Neural progenitor cell (in vitro differentiated cells): ENCODE measurements at places on chromosomes 1 and 21.
A peak's percentile ranks its signal among the peaks of the same experiment; 100 is the strongest.

DNA sequence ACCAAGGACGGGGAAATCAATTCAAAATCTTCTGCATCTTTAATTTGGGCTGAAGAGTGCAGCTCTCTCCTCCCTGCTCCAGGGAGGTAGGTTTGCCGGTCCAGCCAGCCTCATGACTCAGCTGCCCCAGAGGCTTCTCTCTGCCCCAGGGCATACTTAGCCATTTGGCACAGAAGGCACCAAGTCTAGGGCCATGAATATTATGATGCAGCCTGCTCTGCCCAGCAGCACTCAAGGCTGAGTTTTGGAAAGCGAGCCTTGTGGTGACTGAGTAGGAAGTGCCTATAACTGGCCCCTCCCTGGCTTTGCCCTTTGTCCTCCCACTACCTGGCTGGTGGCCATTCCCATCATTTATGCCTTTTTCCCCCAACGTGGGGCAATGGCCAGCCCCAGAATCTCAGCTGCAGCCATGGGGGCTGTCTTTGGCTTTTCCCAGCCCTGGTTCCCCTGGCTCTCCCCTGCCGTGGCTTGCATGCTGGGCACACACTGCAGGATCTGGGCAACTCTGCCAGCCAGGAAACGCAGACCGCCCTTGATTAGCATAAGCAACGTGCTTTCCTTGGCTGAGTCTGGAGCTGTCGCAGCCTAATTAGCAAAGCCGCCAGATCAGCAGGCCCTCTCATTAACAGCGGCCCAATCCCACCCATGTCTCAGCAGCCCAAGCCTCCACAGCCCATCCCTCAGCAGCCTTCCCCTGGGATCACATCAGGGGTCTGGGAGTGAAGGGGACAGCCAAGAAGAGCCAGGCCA is 258.6 kb upstream of the TMEM51 start:
- peak; percentile 37 for DNase-seq

GRCh38 chr1:209597499-209597898 is 14.0 kb downstream of the CAMK1G start:
- no peak for DNase-seq

DNA sequence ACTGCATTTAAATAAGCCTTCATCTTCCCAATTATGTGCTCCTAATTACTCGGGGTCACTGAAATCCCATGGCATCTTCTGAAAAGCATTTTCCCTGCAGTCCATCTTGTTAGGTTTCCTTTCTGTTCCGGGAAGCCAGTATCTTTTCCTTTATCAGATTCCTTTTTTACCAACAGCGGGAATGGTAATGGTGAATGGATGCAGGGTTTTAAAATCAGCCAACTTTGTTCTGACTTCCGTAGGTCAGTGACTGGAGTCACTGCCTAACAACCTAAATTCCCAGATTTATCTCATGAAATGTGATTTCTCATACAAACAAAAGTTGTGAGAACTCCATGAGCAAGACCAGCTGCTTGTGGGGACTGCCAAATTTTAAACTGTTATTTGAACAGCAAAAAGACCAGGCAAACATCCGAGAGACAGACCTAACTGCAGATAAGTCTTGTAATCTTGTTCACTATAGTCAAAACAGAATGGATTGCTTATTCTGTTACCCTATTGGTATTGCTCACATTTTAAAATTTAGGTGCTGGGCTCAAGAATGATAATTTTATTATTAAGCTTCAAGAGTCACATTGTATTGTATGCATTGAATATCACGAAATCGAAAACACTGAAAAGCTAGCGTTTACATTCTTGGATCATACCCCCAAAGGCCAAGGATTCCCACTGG is 1.2 kb upstream of the RWDD3 start:
- DNase-seq, result no peak

GRCh38 chr21:16047904-16048303 is 318.1 kb downstream of the USP25 start:
- DNase-seq, result no peak

- no peak for DNase-seq
Measured at GRCh38 chr1:202579806-202580205, 130.4 kb downstream of the SYT2 start.

- DNase-seq, result no peak
Measured at GRCh38 chr21:32713726-32714125, 14.1 kb downstream of the SYNJ1 start.

GRCh38 chr1:196464480-196464941 is 143.7 kb downstream of the KCNT2 start:
- DNase-seq, result no peak

GRCh38 chr1:169834869-169835268 is 40.2 kb upstream of the METTL18 start:
- no peak for DNase-seq

DNA sequence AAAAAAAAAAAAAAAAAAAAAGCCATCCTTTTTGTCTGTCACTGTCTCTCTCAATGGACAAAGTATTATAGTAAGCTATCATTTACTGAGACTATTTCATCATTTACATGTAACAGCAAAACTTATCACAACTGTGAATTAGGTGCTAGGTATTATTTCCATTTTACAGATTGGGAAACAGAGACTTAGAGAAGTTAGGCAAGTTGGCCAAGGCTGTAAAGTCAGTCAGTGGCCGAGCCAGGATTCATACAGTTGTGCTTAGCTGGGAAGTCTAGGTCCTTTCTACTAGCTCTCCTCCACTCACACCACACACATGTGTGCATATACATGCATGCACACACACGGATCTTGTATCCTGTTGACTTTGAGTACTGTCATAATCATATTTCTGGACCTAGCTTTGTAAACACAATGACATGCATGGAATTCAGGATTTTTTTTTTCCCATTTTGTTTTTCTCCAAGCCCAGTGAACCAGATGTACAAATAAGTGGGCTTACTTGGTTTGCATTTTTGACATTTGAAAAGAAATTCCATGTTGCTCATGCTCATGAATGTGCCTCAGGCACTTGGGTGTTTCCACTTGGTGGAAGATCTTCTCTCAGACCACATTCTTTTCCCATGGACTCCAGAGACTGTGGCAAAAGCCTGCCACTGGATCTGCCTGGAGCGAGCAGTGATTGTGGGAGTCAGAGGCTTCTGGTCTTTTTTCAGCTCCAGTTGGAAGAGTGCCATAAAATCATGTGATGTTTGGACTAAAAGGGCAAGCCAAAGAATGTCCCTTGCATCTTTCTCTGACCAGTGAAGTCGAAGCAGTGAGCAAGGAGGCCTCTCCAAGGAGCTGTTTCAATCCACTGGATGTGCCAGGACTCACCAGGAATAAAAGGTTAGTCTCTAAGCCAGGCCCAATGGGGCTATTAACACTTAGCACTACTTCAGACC is 61.7 kb upstream of the DNAJC6 start:
- DNase-seq, result no peak

DNA sequence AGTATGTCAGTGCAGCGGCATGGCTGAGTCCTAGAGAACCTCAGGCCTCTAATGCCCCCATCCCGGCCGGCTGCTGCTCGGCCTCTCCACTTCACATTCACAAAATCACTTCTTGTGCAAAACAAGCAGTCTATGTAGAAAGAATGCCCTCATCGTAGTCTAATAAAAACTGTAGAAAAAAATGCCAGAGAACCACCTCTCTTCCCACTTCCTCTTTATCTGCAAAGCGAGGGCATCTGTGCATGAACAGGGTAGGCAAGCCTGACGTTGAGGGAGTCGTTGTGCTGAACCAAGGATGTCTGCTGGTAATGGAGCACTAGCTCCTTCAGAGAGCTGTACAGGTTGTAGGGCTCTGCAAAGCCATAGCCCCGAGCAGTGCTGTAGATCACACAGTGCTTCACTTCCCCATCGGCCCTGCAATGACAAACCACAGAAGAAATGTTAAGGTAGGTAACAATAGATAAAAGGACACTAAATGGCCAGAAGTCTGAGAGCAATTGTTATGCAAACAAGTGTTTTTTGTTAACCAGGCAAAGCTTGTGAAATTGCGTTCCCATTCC is 88.9 kb downstream of the PIK3R3 start:
- DNase-seq, result no peak

DNA sequence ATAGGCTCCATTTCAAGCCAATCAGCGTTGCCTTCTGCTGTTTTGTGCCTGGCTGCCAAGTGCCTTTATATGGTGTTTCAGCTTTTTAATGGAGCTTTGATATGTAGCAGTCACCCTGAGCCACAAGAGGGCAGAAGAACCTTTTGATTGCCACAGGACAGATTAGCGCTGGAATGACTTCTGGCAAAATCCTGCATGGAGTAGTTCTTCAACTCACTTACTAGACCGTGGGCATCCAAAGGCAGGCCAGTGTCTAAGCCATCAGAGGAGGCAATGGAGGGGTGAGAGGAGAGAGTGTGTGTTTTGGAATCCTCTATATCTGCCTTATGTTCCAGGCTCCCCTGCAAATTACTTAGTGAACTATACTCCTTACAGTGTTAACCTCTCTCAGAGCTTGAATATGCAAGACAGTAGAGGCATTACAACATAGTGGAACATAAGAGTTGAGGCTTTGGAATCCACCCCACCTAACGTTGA is 56.2 kb downstream of the ST3GAL3 start:
- peak; percentile 88 for DNase-seq

DNA sequence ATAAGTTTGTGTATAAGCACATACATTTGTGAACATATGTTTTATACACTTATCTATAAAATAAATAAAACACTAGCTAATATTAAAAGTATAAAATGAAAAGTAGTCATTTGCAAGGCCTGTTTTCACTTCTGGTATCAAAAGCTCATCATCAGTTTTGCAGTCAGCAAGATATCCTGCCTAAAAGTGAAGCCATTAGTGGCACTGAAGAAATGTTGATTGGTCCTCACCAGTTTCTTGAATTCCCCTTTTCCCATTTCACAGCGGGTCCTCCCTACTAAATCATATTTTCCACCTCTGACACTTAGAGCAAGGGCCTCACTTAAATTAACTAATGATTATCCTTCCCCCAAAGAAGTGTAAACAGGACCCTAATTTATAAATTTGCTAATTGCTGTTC is 6.7 kb downstream of the TBX15 start:
- DNase-seq, result no peak

DNA sequence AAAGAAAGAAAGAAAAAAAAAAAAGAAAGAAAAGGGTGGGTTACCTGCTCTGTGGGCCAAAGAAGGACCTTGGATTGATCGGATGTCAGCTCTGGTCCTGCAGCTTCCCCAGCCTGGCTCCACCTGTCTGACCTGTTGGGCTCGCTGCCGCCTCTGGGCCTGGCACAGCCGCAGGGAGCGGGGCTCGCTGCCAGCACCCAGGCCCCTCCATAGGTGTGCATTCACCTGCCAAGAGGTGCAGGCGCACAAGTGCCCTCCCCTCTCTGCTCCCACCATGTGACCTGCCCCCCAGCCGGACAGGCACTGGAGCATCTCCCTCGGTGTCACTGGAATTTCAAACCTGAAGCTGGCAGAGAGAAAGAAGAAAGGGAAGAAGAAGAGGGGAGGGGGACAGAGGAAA is 33.1 kb upstream of the GPR157 start:
- no peak for DNase-seq

DNA sequence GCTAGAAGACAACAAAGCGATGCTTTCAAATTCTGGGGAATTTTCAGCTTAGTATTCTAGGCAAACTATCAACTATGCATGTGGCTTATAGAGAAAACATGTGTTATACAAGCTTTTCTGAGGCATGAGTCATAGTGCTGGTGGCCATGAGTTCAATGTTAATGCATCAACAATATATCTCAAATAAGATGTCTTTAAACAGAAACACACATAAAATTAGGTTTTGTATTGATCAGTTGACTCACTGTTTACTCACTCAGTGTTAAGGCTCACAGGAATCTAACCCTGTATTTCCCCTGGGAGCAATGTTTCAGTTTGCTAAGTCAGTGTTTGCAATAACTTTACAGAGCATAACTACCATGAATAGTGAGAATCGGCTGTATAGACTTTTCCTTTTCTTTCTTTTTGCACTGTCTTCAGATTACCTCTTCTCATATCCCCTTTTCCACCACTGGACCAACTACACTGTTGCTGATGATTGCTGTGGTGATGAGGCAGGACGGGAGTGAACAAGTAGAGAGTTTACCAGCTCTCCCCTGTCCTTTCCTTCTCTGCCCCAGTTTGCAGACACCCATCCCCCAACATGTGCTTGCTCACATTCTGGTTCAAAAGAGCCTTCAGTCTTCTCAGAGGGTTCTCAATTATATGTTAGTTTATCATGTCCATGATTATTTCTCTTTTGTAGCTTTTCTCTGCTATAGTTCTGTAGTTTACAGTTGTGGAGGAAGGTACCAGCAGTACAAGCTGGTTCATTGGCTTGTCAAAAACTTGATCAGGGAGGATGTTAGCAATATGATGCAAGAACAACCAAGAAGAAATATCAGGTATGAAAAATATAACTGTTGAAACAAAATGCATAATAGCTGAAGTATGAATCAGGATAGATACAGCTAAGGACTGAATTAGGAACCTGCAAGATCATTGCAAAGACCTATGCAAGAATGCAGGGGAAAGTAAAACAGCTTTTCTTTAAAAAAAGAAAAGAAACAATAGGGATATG is 23.9 kb downstream of the CD2 start:
- no peak for DNase-seq

- DNase-seq, result no peak
Measured at GRCh38 chr1:66867501-66867900, 57.2 kb downstream of the DNAI4 start.

GRCh38 chr1:152348447-152348846 is 11.4 kb downstream of the FLG2 start:
- DNase-seq, result no peak

GRCh38 chr1:224528900-224529299 is 87.2 kb upstream of the CNIH3 start:
- no peak for DNase-seq

DNA sequence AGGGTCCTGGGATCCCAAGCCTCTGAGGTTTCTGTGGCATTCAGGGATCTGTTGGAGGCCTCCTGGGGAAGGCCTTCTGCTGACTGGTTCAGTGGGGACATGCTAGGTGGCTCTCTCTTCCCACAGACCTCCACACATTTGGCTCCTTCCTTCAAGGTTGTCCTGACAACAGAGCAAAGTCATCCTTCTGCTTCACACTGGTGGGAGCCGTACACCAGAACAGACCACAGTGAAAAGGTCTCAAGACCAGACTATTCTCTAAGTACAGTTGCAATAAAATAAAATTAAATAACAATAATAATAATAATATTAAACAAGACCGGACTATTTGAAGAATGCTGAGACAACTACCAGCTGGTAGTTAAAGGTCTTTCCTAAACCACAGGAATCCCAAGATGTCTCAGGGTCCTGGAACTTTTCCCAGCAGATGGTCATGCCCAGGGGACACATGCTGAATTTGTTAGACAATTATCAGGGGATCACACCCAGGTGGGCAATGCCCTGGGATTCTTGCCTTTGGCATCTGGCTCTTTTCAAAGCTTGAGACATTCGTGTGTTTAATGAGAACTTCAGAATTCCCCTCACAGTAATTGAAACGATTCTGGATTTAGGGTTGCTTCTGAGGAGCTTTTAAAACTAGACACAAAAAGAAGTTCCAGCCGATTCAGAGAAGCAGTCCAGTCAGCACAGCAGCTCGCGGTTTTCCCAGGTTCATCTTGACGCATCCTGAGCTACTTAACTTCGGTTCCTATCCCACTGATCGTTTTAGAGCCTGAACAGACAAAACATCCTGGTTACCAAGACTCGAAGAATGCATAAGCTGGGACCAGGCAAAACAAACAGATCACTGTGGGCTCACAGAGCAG is 22.9 kb downstream of the HTR1D start:
- peak; percentile 45 for DNase-seq

- DNase-seq, result no peak
Measured at GRCh38 chr1:2451741-2452140, 24.3 kb upstream of the PLCH2 start.
